ENCODE measurements at places on chromosomes 11 and 22.

- DNase-seq, result no peak
These were observed 29.2 kb downstream of the DDIAS start for GRCh38 chr11:82930734-82931133.

DNA sequence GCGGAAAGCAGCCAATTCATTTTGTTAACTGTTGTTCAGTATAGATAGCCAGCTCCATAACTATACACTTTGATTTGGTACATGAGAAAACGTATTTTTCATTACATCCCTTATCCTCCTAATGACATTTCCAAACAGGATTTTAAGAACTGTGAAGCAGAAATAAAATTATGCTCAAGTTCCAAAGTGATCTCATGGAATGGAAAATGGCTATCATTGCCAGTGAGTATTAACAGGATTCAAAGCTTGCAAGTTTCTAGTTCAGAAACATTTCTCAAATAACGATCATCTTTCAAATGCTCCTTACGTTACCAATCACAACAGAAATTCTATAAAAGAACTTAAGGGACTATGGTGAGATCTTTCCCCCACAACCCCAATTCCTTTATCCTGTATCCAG is 53.7 kb downstream of the CADM1 start:
- DNase-seq, result no peak

DNA sequence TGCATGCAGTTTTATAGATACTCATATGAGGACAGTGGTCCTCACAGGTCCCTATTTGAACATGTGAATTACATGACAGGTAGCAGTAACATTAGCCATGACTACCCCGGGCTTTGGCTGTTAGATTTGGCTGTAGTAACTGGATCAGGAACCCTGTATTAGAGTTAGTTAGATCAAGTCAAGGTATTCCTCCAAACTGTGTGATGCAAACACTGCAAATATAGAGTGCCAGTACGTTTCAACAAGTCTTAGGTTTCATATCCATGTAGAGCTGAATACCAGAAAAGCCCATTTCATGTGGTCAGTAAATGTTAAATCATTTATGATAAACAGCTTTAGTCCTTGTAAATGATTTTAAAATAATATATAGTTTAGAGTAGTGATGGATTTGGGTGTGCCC is 29.5 kb upstream of the PITPNB start:
- no peak for DNase-seq

DNA sequence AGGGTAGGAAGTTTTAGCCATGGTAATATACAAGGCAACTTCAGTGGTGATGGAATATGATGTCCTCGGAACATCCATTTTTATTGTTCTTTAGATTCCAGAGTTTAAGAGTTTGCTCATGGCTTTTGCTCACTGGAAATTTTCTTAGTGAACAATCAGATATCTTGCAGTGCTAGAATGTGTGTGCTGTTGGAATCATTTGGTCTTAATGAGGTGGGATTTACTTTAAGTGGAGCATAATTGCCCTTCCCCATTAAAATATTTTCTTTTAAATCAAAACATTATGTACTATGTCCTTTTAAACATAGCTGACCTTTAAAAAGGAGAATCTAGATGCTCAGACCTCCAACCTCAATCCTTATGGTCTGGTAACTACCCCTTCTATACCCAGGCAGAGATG is 77.3 kb upstream of the LDLRAD3 start:
- no peak for DNase-seq

GRCh38 chr11:86421946-86422345 is 47.3 kb downstream of the CCDC81 start:
- no peak for DNase-seq

DNA sequence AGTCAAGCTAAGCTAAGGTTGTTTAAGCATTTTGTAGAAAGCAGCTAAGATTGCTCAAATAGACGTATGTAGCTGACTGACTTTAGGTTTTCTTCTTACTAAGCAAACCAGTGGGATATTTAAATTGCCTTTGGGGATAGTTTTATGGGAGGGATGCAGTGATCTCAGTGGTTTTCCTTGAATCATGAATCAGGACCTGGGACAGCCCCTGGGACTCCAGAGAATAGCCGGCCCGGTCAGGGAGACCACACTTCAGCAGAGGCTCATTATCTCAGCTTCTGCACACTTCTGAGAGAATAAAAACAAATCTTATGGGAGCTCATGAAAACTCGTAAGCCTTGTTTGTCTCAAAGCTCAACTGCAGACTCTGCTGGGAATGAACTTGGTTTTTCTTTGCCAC is at the start of gene OR9I1:
OR9I1 (minus strand) TSS at position 62 of the 400 bp plus-strand sequence. CDS start 6,086 bp downstream, outside the sequence.
- no peak for DNase-seq

All from NCI-H1105 (cell line).